ENCODE measurements at places on chromosomes 7 and 10.

DNA sequence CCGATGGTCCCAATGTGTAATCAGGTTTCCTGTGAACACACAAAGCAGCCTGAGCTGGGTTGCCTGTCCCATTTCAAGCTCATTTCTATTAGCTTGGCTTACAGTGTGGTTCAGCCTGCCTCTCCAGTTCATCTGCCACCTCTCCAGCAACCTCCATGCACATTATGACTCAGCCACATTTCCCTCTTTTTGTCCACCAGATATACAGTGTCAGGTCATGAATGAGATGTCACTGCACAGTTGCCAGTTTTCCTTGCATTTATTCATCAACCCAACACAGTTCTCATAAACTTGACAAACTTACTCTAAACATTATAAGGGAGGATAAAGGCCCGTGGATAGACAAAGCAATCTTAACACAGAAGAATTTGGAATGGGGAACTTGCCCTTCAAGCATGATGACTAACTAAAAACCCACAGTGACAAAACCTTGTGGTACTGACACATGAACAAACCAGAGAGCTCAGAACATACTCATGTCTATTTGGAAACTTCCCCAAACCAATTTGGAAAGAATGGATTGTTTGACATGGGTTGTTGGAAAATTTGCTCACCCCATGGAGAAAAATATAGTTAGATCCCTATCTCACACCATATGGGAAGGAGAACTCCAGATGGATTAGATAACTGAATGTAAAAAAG, 2.5 kb upstream of the CFAP58 start:
- peak; percentile 75 for DNase-seq

DNA sequence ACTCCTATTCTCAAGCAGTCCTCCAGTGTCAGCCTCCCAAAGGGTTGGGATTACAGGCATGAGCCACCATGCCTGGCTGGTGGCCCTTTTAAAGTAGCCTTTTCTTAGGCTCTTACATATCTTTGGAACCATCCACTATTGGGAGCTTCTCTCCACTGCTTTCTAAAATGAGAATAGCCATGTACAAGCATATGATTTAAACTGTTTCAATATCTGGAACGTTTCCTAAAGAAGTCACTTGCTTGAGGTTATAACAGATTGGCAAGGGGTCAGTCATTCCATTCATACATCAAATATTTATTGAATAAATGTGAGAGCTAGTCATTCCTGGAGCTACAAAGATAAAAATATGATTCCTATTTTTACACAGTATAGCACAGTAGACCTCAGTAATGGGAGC, 97.4 kb upstream of the LRGUK start:
- DNase-seq: peak; percentile 37

GRCh38 chr10:52571516-52572182, 200.9 kb downstream of the MBL2 start:
- DNase-seq: no peak

DNA sequence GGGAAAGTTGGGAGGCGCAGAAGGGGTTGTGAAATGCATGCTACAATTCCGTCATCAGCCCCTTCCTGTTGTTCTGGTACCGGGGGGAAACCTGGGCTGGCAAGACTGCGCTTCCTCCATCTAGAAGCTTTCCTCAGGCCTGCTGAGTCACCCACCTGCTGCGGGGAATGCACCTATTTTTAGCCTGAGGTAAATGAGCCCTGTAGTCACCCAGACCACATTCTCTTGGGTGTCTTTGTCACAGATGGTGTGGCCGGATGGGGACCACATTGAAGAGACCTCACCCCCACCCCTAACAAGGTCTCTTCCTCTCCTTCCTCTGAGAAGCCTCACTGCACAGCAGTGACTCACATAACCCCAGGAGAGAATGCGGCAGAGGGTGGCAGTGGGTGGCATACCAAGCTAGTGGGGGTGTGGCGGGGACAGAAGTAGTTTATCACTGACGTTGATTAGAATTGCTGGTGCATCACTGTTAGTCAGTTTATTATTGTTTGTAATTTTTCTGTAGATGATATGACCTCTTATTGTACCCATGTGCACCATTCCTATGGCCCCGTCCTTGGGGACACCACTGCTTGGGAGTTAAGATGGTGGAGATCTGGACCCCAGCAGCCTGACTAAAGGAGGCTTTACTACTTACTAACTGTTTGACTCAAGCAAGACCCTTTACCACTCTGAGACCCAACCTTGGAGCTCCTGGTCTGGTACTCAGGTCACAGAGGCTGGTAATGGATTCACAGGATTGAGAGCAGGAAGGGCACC, 83.0 kb upstream of the DUSP5 start:
- DNase-seq: no peak

GRCh38 chr7:2079332-2080059, 153.2 kb downstream of the MAD1L1 start:
- no peak for DNase-seq

DNA sequence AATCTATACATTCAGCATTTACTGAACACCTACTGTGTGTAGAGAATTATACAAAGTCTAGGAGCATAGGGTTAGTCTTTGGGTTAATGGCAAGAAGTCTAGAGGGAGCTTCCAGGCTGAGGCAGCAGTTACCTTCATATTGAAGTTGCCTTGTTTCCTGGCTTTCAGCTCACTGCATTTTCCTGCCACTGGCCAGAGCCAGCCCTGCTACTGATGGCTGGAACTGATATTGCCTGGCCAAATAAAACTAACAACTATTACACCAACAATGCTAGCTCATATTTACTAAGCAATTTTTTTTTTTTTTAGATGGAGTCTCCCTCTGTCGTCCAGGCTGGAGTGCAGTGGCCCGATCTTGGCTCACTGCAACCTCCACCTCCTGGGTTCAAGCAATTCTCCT, 165.7 kb upstream of the ITGB1 start:
- DNase-seq: no peak

- peak; percentile 41 for DNase-seq
Measured at GRCh38 chr10:112775381-112775780, 174.7 kb upstream of the TCF7L2 start.

DNA sequence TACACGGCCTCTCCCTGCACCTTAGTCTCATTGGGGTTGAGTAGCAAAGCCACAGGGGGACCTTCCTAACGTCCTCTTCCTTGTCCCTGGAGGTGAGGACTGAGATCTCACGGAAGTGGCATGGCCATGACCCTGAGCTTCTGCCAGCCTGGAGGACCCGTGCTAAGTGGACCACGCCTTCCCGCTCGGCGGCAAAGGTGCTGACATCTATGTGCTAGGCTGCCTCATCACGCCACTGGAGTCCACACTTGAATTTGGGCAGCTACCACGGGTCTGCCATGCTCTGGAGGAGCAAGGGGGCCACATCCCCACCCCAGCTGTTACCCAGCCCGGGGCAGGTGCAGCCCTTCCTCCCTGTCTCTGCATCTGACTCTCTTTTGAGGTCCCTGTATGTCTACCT, 15.3 kb downstream of the GHRHR start:
- no peak for DNase-seq

GRCh38 chr10:114624951-114625780, 32.9 kb downstream of the ABLIM1 start:
- DNase-seq: no peak

DNA sequence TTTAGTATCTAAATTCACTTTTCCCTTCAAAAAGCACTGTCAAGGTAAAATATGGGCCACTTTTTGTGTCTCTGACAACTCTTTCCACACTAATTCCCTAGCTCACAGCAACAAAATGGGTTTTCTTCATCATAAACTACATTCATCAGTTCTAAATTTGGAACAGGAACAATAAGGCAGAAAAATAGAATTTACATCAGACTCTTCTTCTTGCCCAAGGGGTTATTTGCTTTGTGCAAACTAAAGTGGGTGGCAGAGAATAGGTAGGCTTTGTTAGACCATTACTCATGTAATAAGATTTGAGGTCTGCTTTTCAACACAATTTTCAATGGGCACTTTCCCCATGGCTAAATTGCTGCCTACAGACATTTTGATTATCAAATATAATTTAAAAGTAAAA, 17.6 kb upstream of the PPP1R17 start:
- DNase-seq: no peak

GRCh38 chr10:123153486-123154091, 613 bp upstream of the BUB3 start:
- no peak for DNase-seq

GRCh38 chr10:21724687-21725367, 190.8 kb downstream of the MLLT10 start:
- peak; percentile 100 for DNase-seq

DNA sequence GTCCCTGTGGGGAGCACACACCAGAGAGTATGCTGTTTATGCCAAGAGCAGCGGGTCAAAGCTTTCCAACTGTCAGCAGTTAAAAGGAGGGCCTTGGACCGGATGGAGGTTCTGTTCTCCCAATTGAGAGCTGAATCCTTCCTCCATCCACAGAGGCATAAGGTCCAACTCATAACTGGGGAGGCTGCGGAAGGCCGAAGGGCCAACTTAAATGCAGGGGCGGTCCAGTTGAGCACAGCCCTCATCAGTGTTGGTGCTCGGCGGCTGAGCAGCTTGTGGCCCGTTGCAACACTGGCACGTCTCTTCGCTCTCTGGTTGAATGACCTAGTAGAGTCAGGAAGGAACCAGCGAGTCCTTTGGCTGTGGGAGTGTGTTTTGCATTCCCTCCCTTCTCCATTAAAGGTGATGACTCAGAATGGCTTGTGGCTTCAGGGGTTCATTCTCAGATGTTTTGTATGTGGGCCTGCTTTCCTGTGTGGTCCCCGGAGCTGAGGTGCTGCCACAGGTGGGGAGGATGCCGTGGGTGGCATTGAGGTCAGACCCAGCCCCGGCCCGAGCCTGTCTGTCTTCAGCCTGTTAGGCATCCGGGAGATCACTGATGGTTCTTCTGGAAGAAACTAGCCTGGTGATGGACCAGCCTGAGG, 44.8 kb upstream of the DMBT1 start:
- DNase-seq: no peak

GRCh38 chr10:6473430-6473829, 106.6 kb downstream of the PRKCQ start:
- no peak for DNase-seq

DNA sequence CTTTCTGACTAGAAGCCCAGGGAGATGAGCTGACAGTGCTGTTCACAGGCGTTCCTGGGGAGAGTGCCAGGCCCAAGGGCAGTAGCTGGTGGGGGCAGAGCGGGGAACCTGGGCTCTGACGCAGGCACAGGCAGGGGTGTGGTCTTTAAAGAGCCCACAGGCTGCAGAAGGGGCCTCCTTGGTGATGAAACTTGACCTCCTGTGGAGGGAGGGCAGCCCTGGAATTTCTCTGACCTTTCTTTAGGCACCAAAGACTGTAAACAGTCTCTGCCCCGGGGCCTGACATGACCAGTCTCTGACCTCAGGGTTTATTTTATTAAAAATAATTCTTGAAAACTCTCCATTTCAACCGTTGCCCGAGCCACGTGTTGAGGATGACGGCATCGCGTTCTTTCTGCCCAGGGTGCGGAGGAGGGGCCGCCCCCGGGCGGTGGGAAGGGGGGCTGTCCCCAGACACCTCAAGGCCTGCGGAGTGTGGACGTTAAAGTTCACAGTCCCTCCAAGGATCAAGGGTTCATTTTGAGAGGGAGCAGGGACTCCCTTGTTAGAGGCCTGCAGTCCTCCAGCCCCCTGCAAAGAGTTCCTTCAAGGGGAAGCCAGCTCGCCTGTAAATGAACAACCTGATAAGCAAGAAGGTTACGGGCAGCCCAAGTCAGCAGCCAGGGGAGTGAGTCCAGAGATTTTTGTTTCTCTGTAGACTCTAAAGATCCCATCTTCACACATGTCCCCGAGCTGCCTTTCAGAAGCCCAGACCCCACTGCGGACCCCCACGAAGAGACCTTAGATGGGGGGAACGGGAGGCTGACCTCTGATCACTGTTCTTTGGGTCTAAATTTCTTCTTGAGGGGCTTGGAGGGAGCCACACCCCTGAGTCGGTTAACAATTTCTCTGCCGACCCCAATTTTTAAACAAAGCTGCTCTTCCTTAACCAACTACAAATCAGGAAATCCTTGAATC, 128.9 kb downstream of the VIPR2 start:
- no peak for DNase-seq

Data from fibroblast of skin of scalp (primary cell).